Stimulated activated CD8-positive, alpha-beta memory T cell treated with anti-CD3 and anti-CD28 coated beads, Interleukin-7, amount 100 ng/mL, for 4 hours (primary cell): ENCODE measurements at places on chromosomes 1 and 21.

DNA sequence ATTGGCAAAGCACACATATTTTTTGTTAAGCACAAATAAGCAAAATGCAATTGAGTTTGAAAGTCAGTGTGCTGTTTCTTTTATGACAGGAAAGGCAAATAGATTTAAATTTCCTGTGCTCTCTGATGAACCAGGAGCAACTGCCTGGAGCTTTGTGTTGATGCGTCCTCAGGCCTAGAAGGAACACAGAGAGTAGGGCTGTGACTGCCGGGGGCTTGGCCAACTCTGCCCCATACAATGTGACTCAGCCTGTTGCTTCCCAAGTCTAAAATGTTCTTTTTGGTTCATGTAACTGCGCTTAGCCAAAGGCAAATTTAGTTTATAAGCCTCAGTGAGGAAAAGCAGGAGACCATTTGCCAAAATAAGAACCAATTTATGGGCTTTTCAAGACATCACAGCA is 37.5 kb downstream of the TOR1AIP2 start:
- DNase-seq, result no peak

- DNase-seq, result no peak
These were observed 209.7 kb downstream of the RHOU start for GRCh38 chr1:228944935-228945371.

GRCh38 chr1:113579256-113580018 is 179.8 kb downstream of the PHTF1 start:
- DNase-seq, result no peak

GRCh38 chr1:30599721-30600120 is 123.7 kb downstream of the MATN1 start:
- DNase-seq, result no peak

- DNase-seq, result no peak
These were observed 11.6 kb upstream of the NCMAP start for GRCh38 chr1:24544239-24544638.

DNA sequence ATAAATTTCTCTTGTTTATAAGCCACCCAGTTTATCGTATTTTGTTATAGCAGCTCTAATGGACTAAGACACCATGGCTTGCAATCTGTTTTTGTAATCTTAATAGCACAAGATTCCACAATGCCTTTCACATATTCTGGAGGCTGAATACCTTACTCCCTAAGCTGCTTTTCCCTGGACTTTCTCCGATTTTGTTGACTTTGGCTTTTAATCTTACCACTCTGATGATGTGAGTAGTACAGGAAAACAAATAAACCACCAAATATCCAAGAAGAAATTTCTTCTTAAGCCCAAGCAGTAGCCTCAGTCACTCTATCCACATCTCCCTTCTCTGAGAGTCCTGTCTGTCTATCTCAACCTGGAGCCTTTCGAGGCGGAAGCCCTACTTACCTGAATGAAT is 838.6 kb downstream of the LTN1 start:
- no peak for DNase-seq
